ENCODE measurements at places on chromosomes 13 and 19.
A peak's percentile ranks its signal among the peaks of the same experiment; 100 is the strongest.

DNA sequence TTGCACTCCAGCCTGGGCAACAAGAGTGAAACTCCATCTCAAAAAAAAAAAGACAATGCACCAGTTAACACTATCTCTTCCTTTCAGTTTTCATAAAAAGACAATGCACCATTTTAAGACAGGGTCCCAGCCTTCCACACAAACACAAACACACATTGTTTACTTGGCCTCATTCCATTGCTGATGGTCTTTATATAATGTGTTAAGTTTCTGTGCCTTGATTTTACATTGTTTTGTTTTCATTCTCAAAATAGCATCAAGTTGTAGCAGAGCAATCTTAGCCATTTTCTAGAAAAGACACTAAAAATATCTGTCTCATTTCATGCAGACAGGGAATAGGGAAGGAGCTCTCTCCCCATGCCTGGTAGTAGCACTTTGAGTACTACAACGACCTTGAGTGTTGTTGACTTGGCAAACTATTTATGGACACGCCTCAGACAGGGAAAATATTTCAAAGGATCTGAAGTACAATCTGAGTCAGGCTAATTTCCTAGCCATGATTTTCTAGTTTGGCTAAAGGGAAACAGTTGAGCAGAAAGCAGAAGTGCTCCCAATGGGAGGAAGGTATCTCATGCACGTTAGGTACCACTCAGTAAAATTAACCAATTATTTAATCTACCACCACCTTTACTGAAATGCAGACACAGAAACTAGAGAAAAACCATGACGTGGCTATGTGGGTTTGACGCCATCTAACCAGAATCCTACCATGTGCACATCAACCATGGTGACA, 120.6 kb downstream of the ABCC4 start:
- no peak for DNase-seq

DNA sequence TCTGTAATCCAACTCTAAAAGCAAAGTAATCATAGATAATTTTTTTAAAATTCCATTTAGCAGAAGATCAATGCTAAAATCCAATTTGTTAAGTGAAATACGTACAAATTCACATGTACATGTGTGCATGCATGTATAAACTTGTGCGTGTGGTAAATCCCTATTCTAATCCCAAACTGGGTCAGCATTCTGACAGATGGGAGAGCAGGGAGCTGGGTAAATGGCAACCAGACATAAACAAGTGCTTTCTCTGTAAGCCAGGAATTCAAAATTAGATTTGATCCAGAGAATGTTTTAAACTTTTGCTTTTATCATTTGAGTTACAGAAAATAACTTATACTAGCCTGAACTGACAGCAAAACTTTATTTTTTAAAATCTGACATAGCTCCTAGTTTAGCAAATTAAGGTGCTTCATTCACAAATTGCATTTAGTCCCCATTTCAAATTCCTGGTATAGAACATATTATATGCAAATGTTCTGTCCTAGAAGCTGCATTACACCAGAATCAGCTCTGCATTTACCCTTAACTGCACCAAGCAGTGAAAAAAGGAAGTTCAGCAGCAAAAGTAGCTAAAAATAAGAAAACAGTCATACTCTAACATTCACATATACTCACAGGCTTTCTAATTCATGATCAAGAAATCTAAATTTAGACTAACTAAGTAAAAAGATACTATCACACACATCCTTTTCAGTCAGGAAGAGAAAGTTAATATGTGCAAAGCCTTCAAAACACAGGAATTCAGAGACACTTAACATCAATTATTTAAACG, 32.6 kb downstream of the UBL3 start:
- no peak for DNase-seq

DNA sequence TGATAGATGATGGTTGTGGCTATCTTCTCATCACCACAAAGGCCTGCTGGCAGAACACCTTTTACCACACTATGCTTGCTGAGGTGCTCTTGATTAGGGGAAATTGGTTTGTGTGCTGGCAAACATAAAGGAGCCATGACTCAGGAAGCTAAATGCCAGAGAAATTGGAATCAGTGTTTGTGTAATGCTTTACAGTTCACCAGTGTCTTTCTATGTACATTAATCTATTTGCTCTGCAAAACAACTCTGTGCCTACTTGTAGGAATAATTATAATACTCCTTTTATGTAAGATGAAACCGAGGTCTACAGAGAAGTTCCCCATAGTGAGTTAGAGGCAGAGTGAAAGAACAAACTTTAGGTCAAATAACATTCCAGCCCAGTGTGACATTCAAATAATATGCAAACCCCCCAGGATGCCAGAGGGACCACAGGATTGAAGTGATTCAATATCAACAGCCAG, 390.5 kb upstream of the HTR2A start:
- DNase-seq = no peak

DNA sequence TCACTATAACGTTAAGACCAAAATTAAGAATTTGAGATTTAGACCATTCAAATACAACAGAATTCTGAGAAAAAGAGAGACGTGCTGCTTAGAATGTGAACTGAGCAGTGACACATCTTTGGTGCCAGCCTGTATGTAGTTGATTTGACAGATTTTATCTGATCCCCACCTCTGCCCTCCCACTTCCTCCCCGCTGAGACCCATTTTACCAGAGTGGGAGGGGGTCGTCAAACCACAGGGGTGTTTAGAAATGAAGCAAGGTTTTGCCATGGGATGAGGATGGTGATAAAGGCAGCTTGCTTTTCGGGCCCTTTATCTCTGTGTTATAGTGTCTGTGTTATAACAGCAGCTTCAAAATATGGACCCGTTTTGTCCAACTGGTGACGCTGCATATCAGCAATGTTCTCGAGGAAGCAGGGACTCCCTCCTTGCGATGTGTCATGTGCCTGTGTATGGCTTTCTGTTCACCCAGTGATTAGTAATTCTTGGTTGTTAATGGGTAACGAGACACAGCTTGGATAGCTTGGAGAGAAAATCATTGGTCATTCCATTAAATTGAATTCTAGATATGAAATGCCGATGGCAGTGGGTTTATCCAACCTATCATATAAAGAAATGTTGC, 125.0 kb downstream of the HS6ST3 start:
- no peak for DNase-seq

DNA sequence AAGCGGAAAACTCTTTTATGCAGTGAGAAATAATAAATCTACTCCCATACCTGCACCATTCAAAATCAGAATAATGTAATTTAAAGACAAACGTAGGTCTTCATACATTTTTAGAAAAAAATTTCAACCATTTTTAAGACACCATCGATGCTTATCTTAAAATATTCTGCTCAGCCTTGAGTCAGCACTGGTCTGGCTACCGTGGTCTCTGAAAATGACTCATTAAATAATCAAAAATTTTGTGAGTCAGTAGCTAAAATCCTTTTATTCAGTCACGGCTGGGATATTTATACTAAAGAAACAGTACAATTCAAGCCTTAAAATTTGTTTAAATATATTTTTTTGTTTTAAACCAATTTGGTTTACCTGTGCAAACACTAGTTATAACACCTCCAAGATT, 2862.8 kb upstream of the PCDH20 start:
- DNase-seq = peak; percentile 15

DNA sequence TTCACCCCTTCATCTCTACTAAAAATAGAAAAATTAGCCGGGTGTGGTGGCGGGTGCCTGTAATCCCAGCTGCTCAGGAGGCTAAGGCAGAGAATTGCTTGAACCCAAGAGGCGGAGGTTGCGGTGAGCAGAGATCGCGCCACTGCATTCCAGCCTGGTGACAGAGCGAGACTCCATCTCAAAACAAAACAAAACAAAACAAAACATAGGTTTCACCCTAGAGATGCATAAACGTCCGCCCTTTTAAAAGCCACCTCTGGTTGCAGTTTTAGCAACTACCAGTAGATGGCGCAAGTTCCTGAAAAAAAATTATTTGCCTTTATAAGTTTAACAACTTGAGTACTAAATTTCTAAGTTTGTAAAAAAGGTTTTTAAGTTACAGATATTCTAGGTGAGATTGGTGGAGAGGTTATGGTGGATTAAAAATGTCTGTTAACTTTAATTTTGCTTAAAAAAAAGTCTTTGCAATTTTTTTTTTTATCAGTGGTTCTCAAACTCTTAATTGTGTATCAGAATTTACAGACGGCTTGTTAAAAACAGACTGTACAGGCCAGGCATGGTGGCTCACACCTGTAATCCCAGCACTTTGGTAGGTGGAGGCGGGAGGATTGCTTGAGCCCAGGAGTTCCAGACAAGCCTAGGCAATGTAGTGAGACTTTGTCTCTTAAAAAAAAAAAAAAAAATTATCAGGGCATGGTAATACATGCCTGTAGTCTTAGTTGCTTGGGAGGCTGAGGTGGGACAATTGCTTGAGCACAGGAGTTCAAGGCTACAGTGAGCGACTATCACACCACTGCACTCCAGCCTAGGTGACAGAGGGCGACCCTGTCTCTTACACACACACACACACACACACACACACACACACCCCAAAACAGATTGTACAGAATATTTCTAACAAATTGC, 42.1 kb downstream of the NAA16 start:
- DNase-seq = peak; percentile 0

DNA sequence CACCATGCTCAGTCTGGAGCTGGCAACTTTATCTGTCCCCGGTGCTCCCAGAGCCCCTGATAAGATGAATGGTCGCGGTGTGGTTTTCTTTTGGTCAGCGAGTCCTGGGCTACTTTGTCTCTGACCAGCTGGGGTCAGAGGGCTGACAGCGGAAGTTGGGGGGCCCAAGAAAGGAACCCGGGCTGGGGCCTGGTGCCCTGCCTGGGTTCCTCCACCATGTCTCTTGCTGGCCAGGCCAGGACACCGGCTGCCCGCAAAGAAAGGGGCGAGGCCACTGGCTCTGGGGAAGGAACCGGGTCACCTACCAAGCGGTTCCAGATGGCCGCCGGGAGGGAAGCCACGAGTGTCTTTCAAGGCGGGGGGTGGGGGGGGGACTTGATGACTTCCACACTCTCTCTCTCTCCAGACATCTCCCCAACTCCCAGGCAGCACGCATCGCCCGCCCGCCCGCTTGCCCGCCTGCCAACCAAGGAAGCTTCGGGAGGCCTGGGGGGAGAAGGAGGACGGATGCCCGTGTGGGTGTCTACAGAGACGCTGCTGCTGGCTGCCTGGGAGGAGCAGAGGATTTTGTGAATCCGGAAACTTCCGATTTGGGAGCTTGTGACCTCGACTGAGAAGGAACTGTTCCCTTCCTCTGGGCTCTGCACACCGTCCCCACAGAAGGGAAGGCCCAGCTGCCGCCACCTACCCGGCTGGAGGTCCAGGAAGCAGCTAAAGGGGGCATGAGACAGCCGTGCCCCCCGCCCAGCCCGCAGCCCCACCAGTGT, 1.1 kb downstream of the PIP5K1C start:
- peak; percentile 29 for DNase-seq

DNA sequence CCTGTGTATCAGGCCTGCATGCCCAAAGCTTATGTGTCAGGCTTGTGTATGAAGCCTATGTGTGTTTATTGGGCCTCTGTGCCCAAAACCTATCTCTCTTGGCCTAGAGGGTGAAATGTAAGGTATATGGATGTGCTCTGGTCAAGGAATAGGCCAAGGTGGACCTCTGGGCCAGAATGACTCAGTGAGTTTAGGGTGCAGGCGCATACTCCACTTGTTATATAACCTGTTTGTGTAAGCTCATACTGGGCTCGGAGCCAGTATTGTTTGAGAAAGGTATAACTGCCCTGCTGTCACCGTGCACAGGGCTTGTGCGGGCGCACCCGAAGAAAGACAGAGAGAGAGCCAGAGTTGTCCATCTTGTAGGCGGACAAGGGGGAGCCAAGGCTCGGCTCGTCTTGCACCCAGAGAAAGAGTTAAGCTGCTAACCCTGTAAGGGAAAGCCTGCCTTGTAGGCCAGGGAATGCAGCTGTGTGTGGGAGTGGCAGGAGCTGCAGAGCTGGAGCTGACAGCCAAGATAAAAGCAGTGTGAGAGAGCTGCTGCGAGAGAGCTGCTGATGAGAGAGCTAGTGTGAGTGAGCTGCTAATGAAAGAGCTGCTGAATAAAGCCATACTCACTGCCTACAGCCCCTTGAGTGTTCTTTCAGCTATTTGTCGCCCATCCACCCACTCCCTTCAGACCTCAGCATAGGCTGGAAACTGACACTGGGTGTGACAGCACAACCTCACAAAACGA, 43.4 kb upstream of the N4BP2L1 start:
- DNase-seq = no peak

DNA sequence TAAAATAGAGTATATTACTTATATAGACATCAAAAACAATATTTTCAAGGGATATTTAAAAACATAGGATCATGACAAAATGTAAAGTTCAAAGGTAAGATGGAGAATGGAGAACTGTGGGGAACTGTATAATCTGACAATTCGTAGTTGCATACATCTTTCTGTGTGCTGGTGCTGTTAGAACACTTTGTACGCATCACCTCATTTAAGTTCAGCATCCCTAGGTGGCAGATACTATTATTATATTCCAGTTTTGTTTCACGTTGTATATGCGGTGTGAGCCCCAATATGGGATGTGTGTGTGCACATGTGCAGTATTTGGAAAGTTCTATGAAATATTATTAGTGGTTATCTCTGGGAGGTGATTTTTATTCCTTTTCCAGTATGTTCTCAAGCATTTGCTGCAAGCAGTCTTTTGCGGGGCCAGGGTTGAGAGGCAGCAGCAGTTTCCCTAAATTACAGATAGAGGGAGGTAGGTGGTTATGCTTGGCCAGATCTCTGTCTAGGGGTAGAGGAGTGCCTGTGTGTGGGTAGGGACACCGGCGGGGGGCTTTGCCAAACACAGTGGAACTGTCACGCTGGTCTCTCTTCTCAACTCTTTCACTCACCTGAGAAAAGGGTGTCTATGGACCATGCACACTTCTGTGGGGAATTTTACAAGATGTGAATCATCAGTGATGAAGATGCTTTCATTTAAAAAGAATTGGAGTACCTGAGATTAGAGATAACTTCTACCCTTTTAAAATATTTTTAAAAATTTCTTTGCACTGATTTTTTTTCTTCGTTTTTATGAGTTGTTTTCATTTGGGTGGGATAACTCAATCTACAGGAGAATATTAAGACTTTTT, 55.6 kb upstream of the ALOX5AP start:
- no peak for DNase-seq

Measured in HS-5 (cell line).